T1000 (cell line): ENCODE measurements at places on chromosomes 12 and 14.

DNA sequence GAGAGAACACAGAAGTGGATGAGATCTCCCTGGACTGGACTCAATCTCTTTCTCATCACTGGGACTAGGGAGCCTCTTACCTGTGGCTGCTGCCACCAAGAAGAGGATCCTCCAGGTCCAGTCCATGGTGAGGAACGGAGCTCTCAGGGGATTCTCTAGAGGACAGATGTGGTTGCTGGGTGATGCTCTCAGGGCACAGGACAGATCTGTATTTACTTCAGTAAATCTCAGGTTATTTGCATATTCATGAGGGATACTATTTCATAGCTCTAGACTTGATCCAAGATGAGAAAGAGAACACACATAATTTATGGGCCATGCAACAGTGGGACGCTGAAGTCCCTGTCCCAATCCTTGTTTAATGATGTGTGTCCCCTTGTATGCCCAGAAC, 460.5 kb downstream of the TMEM121 start:
- DNase-seq, result no peak

DNA sequence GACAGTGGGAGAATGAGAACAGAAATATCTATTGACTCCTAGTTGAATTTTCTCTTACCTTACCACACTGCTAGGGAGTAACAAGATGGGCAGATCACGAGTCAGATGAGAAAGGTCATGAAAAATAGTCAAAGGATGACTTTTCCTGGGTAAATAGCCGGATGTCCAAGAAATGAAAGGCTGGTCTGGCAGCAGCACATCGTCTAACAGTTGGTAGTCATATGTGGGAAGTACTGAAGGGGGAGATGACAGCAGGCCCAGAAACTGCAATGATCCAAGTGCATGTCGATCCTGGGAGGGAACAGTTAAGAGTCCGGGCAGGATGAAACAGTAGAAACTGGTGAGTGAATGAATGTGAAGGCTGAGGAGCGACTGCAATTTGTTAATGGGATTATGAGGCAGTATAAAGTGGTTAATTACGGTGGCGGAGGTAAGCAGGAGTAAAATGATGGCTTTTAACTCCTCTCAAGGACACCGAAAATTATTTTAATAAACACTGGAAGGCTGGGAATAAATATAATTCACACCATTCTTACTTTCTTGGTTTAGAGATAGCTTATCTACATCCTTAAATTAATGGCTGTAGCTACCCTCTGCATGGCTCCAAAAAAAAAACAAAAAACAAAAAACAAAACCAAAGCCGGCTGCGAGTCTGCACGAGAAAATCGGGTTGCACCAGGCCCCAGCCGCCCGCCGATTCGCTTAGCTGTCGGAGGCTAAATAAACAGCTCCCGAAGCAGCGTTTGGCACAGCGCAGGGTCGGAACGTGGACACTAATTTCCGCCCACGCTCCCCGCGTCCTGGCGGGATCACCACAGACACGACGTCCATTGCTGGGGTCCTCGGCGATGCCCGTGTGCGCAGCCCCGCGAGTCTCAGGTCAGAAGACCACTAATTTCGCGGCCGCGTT, 1.0 kb upstream of the ERC1 start:
- no peak for DNase-seq

GRCh38 chr12:27821259-27821973, 41.4 kb upstream of the MANSC4 start:
- DNase-seq, result no peak

DNA sequence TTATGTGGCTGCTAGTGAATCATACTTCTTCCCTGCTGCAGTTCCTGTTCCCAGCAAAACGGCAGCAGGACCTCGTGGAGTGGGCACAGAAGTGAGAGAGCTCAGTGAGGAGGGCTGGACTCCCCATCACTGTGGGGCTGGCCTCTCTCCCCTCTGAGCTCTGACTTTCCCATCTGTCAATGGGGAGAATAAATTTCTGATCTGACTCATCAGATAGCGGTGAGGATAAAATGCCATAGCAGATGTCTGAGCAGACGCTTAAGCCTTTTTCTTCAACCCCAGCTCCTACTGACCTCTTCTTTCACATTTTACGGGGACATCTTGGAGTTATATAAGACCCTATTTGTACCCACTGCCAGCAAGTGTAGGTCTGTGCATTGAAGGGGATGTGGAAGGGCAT, 116.6 kb downstream of the CRACR2A start:
- DNase-seq, result no peak

GRCh38 chr12:24952389-24952788, 3.5 kb upstream of the BCAT1 start:
- no peak for DNase-seq

GRCh38 chr14:98189511-98189910, 1082.5 kb downstream of the BCL11B start:
- no peak for DNase-seq

DNA sequence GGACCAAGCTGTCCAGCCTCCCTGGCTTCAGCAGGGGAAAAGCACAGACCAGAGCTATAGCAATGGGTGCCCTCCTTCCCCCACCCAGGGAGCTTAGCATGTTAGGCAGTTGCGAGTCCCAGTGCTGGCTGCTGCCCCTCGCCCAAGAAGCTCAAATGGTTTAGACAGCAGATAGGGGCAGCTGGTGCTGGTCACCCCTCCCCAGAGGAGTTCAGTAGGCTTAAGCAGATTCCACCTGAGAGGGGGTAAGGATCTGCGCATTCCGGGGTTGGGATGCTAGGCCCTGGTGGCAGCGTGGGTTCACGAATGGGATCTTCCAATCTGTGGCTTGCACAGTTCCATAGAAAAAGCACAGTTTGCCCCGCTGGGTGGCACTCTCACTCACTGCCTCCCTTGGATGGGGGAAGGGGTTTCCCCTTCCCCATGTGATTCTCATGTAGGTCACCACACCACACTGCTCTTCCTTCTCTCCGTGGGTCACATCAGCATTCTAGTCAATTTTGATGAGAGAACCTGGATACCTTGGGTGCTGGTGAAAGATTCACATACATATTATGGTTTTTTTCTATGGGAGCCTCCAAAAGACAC, 665.6 kb downstream of the C12orf50 start:
- DNase-seq, result no peak

- DNase-seq, result no peak
Observed at GRCh38 chr14:76314521-76315034, 61.4 kb upstream of the ESRRB start.

DNA sequence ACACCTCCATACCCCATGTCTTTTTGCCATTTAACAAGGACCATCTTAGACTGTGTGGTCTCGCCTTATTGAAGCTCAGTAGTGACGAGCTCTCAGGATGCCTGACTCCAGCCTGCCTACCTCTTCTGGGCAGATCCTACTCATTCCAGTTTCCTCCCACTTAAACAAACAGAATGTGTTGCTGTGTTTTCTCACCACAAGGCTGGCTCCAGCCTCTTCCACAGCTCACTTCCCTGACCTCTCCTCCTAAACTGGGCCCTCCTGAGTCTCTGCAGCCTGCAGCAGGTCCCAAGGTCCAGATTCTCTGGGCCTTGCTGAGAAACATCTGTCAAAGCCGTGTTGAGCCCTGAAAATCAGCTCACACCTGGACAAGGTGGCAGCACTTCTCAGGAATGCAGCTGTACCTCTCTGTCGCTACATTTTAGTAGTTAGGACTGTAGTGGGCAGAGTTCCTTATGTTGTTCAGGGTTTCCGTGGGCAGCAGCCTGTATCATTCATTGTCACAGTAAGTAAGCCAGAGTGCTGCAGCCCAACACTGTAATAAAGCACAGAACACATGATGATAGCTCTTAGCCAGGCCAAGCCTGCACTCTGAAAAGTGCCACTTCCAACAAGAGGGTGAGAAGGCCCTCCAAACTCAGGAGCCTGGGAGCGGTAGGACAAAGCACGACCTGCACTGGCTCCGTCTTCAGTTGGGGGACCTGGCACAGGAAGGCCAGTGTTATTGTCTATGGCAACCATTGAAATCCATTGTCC, 68.5 kb downstream of the NKX2-1 start:
- no peak for DNase-seq

- DNase-seq, result no peak
Observed at GRCh38 chr12:28936221-28936620, 212.9 kb upstream of the FAR2 start.

DNA sequence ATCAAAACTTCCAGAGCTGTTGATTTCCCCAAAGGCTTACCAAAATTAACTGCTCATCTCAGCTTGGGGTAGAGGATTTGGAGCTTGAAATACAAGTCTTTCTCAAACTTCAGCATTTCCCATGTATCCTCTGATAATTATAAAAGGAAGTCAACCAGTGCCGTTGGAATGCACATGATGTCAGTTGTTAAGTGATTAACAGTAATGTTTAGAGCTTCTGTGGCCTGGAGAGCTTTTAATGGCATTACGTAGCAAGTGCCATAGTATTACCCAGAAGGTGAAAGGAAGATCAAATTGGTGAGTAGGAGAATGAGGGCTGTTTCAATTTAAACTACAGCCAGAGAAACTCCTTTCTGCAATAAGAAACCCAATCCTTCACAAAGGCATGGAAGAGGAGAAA, 62.5 kb upstream of the PTPRR start:
- no peak for DNase-seq

DNA sequence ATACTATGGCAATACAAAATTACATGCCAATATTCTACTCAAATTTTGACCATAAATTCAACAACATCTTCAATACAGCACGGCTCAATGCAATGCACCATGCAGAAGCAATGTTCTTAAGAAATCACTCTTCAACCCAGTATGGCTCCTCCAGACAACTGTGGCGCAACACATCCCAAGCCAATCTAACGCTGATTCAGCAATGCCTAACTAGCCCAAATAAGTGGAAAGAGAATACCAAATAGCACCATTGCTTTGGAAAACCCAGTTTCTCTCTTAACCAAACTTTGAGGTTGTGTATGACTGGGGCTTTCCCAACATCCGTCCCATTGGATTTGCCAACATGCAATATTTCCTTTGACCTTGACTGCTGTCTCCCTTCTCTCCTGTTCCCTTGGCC, 211.1 kb upstream of the TBX3 start:
- no peak for DNase-seq
